ENCODE measurements at places on chromosomes 7 and 10.

DNA sequence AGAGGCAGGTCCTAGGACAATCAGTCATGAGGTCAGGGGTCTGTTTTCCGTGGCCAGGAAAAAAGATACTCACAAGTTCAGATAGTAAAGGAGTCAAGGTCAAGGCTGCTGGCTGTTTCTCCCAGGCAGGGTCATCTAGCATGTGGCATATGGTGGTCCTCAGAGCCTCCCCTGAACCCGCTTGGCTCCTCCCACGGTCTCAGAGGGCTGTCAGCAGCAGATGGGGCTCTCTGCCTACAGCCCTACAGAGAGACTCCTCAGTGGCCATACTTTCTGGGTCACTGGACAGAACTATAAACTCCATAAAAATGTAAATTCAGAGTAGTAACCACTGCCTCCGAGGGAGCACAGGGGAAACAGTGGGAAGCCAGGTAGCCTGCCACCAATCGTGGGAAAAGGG, 11.3 kb upstream of the DRGX start:
- DNase-seq = no peak

- no peak for DNase-seq
These were observed 181.2 kb upstream of the AGR3 start for GRCh38 chr7:17063045-17063383.

GRCh38 chr7:96329241-96329640, 7.3 kb upstream of the SLC25A13 start:
- DNase-seq = no peak

DNA sequence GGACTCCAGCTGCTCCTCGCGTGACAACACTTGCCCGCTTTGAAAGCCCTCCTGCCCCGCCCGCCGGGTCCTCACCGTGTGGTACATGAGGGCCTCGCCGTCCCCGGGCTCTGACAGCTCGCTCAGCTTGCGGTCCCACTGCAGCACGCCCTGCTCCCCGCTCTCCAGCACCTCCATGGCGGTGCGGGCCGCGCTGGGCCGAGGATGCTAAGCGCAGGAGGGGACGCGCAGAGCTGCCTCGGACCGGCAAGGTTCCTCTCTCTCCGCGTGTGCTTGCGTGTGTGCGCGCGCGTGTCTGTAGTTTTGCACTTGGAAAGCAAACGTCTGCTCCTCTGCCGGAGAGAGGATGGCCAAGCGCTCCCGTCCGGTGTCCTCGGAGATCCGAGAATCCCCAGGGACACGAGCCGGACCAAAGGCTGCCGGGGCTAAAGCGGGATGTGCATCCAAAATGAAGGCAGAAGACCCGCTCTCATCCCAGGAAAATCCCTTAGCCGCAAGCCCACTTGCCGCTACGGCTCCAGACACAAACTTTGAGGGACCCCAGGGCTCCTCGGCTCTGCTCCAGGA, at the start of gene CREB3L2:
CREB3L2 (minus strand) TSS at position 558 of the 567 bp plus-strand sequence; CDS start at position 177, 381 bp downstream.
- DNase-seq = peak; percentile 45

- no peak for DNase-seq
These were observed 504.3 kb downstream of the DNAJB6 start for GRCh38 chr7:157840914-157841772.

DNA sequence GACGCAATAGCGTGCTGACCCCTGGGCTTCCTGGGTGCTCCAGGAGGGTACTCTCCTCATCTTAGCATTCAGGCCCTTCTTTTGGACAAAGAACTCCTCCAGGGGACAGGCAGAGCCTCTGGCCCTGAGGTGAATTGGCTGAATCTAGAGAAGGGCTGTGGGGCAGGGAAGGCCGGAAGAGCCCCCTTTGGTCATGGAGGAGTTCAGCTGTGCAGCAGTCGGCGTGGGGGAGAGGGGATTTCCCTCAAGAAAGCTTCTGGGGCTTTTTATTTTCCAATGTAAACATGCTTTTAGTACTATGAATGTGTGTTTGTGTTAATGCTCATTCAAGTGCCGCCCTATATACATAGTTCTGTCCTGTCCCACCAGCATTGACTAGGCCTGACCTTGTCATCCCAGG, 38.8 kb downstream of the FIGNL1 start:
- DNase-seq = no peak

- DNase-seq = no peak
These were observed 48.1 kb downstream of the ADAM22 start for GRCh38 chr7:87982116-87982515.

- no peak for DNase-seq
These were observed 173.0 kb upstream of the NPS start for GRCh38 chr10:127376071-127376470.

- peak; percentile 38 for DNase-seq
These were observed 25.9 kb upstream of the C10orf71 start for GRCh38 chr10:49273082-49273465.

DNA sequence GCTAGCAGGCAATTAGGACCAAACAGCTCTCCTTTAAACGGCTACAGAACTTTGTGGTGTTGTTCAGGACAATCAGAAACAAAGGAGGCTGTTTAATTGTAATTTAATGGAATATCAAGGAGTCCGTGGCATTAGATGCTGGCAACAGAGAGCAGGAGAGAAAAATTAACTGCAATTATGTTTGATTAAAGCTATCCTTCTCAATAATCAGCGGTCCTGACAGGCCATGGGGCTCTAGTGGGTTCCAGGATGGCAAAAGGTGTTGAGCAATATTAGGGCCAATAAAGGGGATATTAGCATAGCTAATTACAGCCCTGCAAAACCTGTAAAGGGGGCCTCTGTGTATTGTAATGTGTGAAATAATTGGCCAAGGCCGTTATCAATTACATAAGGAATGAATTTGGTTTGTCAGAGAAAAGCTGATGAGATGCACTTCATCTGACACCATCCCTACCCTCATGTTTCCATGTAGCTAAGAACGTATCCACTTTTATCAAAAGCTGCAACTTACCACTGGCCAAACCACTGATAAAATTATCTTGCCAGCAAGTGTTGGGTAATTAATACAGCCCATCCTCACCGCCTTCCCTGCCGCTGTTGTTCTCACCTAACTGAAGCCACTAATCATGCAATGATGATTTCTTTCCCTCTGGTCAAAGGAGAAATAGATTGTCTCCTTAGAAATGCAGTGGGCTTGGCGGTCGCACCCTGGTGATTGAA, 81.6 kb downstream of the EBF3 start:
- DNase-seq = no peak

DNA sequence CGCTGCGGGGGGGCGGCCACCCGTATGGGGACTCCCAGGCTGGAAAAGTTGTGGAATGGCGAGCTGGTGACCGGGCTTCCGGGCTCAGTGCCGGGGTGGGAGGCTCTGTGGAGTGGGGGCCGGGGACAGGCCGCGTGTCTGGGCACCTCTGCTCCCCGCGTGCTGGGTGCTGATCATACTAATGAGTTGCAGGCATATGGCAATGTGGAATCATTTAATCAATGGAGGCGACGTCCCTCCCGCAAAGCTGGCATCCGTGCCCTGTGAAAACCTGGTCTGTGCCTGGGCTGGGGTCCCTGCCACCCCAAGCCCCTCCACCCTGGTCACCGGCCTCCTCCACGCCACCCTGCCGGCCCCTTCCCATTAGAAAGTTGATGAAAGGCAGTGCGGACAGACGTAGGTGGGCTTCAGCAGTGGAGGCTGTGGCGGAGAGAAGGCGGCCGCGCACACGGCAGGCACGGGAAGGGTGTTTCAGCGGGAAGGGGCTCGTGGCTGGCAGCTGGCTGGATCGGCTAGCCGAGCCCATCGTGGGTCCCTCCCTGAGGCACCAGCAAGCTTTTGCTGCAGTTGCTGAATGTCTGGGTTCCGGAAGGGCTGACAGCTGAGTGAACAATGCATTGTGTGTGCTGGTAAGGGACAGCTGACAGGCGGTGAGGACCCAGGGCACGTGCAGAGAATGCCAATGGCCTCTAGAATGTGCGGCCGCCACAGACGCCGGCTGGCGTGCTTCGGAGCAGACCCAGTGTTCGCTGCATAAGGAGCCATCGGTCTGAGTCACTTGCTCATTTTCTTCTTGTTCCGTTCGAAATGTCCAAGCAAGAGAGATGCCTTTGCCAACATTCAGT, 1.5 kb downstream of the ADGRA1 start:
- no peak for DNase-seq

- no peak for DNase-seq
These were observed 432.5 kb upstream of the PCDH15 start for GRCh38 chr10:55233505-55233904.

DNA sequence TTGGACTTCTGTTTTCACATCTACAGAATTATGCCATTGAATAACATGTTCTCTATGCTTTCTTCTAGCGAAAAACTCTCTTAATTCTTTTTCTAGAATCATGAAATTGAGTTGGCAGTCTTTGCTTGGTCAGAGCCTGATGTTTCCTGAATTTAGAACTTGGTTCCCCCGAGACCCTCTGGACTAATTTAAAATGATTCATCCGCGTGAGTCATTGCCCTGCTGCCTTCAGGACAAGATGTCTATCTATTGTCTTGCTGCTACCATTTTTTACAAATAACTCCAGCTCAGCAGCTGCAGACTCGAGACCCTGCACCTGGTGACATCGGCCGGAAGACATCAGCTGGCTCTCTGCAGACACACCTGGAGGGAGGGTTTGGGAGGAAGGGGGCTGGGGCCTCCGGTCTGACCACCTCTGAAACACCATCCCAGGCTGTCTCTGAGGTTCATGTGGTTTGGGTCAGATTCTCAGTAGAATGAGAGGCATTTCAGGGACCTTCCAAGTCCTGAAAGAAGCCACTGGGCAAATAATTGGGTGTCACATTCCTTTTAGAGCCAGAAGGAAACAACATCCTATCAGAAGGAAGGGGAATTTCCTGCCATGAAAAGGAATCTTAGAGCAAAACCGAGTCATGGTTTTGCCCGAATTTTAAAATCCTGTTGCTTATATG, 20.9 kb upstream of the KLF6 start:
- DNase-seq = peak; percentile 65

GRCh38 chr10:43110338-43111071, 27.7 kb upstream of the CSGALNACT2 start:
- peak; percentile 80 for DNase-seq

DNA sequence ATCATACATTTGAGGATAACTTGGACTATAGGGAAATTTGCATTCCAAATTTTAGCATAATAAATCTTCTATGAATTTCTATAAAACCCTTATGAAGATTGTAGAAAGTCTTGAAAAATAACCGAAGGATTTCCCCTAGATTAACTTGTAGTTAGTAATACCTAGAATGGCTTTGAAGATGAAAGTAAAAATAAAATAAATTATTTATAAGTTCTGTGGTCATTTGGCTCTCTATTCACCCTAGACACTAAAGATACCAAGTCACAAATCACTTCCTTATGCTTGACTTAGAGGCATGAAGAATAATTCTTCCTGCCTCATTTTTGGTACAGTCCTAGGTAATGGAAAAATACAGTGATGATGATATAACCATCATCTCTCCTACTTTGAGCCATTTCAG, 79.3 kb downstream of the CSTF2T start:
- DNase-seq = no peak

DNA sequence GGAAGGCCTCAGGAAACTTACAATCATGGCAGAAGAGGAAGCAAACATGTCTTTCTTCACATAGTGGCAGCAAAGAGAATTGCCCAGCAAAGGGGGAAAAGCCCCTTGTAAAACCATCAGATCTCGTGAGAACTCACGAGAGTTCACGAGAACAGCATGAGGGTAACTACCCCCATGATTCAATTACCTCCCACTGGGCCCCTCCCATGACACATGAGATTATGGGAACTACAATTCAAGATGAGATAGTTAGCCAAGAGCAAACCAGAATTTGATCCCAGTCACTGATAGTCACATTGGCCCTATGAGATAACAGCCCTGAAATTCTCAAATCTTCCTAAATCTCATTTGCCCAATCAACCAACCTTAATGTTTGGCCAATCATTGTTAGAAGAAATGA, 18.2 kb upstream of the ITPRID1 start:
- no peak for DNase-seq

DNA sequence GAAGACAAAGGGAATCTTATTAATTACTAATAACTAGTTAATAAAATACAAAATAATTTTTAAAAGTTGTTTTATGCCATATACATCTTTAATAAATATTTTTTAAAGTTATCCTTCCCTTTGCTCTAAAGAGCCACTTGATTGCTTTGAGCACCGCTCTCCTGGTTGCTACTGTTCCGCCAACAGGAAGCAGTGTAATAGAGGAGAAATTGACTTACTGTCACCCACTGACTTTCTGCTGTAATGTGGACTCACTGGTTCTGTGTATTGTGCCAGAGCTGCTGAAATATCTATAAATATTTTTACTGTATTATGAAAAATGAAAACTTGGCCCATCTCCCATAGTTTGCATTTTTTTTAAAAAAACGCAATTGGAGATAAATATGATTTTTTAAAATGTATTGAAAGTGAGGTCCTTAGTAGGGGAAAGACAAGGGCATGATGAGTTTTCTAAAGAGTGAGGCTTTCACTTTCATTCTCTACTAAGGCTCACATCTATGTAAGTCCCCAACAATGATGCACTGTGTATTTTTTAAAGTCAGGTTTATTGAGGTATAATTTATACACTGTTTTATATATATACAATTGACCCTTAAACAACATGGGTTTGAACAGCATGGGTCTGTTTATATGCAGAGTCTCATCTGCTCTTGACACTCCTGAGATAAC, 100.5 kb downstream of the NPY start:
- DNase-seq = no peak

GRCh38 chr10:118944959-118945633, 84.4 kb upstream of the NANOS1 start:
- DNase-seq = no peak

DNA sequence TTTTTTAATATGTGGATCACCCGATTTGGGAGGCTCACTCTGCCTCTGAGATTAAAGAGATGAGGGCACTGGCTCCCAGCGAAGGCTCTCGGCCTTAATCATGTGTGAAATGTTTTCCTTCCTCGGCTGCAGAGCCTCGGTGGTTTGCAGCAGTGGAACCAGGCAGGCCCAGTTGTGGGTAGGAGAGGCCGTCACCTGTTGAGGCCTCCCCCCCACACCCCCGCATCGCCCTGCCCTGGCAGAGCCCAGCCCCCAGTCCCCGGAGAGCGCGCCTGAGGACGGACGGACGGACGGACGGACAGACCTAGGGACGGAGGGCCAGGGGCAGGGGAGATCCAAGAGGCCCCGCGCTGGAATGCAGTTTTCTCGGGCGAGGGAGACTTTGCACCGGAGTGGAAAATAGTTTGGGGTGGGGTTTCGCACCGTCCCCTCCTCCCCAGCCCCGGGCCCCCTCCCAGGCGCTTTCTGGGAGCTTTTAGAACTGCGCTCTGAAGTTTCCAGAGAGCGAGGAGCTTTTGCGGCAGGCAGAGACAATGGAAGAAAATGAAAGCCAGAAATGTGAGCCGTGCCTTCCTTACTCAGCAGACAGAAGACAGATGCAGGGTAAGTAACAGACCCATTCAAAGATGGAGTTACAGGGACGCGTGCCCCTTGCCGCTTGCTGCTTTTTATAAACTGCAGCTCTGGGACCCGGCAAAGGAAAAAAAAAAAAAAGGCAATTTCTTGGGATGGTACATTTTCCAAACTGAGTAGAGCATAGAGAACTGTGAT, at the start of gene KIAA1217:
KIAA1217 (plus strand) TSS at position 478 of the 771 bp plus-strand sequence; CDS start at position 534, 56 bp downstream.
- DNase-seq = peak; percentile 49
